Naive thymus-derived CD8-positive, alpha-beta T cell (primary cell): ENCODE measurements at places on chromosomes 7 and 10.

DNA sequence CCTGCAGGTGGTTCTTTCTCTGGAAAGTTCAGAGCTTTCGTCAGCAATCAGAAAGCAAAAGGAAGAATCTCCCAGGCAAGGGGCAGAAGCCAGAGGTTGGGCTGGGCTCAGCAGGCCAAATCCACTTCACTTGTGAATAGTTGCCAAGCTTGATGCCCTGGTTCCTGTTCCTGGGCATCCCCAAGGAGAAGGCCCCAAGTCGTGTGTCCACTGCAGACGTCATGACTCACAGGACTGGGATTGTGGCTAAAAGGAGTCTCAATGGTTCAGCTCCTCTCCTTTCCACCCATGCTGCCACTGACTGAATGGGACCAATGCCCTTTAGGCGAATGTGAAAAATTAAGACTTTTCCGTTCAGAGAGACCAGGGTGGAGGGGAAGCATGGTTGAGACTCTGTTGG is 38.6 kb upstream of the TRIM8 start:
- no peaks in the 10 kb centered on the region for H3K36me3 ChIP-seq
- peaks cover 7% of the 10 kb centered on the region for H3K4me1 ChIP-seq
- no peaks in the 10 kb centered on the region for H3K27me3 ChIP-seq
- no peak for DNase-seq
- H3K27ac ChIP-seq: no peak overlapping the region

DNA sequence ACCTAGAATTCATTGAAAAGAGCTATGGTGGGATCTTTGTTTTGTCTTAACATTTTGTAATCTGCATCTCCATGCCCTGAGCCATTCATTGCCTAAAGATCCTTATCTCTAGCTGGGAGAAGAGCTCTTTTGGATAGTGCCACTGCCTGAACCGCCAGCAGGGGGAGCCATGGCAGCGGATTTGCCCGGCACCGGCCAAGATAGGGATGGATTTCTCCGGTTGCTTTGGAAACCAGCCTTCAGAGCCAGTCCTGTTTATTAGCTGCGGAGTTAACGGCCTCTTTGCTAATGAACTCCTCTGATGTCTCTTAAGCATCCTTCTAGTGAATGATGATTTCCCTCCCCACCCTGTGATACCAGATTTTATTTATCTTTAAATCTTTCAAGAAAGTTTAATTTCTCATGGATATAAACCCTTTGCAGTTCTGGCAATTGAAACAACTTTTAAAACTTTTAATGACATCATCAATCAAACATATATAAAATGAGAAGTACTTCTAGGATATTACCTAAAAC is 58.2 kb upstream of the LYZL2 start:
- DNase-seq: peak; percentile 72
- peaks cover 6% of the 10 kb centered on the region for H3K4me1 ChIP-seq
- H3K27me3 ChIP-seq: peaks cover 19% of the 10 kb centered on the region
- no peak overlapping the region for H3K27ac ChIP-seq
- H3K36me3 ChIP-seq: no peaks in the 10 kb centered on the region

DNA sequence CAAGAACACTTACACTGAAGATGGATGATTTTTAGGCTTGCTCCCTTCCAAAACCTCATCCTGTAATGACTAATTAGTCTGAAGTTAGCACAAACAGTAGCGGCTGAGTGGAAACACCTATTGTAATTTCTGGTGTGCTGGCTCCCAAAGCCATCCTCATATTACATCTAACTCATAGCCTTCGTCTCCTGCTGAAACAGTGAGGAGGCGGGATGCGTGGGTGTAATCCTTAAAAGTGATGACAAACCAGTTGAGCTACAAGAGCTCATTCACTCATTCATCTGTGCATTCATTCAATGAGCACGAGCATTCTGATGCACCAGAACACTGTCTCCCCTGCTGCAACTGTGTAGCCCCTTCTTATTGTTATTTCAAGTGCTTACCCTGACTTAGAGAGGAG is 235.3 kb downstream of the CALN1 start:
- H3K36me3 ChIP-seq: peaks cover 21% of the 10 kb centered on the region
- H3K27me3 ChIP-seq: no peaks in the 10 kb centered on the region
- H3K27ac ChIP-seq: no peak overlapping the region

DNA sequence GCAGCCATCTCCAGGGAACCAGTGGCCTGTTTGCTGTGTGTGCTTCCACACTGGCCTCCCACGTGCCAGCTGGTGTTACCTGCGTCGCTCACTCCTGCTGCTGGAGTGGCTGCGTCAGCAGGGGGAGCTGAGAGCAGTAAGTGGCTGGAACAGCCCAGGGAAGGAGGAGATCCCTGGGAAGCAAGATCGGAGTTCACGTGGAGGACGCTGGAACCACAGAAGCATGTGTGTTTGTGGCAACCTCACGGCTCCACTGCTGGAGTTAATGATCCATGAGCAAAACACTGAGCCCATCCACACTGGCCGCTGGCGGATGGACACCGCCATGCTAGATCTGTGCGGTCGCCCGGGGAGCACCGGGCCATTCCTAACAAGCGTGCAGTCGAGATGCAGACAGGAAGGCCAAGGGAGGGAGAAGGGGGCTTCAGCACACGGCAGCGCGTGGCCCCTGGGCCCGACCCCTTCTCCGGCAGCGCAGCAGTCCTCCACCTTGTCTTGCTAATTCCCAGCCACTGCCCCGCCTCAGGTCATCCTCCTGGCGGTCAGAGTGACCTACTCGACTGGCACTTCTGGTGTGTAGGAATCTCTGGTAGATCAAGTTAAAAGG is 68.5 kb upstream of the EEPD1 start:
- peaks cover 5% of the 10 kb centered on the region for H3K36me3 ChIP-seq
- no peak for DNase-seq
- no peak overlapping the region for H3K4me3 ChIP-seq
- H3K27ac ChIP-seq: no peak overlapping the region

DNA sequence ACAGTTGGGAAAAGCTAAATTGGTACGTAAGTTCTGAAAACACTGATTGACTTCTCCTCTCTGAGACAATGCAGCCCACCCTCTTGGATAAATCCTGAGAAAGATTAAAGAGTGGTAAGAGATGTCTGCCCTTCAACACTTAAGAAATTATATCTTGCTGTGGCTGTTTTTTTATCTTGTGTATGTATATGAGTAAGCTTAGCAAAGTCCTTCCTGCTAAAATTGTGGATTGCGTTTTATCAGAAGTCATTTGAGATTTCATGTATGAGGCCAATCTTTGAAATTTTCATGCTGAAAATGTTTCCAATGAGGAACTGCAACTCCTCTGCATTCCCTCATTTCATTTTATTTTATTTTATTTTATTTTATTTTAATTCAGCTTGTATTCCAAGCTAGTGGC is 106.2 kb upstream of the INHBA start:
- H3K27me3 ChIP-seq: no peaks in the 10 kb centered on the region
- no peak for DNase-seq
- no peak overlapping the region for H3K4me3 ChIP-seq

DNA sequence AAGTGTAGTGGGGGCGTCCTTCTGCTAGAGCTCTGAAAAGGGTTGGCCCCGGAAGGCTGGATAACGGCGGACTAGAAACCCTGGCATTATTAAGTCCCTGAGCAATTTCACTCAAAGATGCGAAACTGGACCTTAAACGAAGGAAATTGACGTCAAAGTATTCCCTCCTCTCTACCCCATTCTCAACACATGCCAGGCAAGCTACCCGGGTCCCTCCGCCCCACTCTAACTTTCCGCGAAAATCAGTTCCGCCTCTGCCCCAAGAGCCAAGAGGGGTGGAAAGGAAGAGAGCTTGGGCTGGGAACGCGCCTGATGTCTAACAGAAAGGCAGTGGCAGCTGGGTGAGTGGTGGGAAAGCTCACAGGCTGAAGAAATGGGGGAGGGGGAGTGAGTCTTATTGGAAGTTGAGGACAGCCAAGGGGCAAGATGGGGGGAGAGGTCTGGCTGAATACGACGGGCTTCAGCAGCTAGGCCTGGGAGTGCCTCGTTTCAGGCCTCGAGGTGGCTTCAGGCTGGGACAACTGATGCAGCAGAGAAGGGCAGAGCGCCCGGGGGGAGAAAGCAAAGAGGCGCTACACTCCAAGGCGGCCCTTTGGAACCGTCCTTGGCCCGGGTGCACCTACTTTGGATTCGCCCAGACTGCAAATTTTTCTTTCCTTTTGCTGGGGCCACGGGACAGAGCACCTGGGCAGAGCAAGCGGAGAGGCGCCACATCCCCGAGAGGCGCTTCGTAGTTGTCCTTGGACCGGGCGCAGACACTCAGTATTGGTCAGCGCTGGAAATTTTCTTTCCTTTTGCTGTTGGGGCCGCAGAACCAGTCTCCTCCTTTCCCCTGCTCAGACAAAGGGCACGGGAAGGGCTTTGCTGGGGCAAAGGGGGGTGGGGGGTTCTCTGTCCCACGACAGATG is 2.0 kb upstream of the FEZF1 start:
- H3K27me3 ChIP-seq: peaks cover 55% of the 10 kb centered on the region
- H3K27ac ChIP-seq: no peak overlapping the region
- H3K4me3 ChIP-seq: no peak overlapping the region
- DNase-seq: no peak
- H3K36me3 ChIP-seq: peaks cover under 1% of the 10 kb centered on the region

DNA sequence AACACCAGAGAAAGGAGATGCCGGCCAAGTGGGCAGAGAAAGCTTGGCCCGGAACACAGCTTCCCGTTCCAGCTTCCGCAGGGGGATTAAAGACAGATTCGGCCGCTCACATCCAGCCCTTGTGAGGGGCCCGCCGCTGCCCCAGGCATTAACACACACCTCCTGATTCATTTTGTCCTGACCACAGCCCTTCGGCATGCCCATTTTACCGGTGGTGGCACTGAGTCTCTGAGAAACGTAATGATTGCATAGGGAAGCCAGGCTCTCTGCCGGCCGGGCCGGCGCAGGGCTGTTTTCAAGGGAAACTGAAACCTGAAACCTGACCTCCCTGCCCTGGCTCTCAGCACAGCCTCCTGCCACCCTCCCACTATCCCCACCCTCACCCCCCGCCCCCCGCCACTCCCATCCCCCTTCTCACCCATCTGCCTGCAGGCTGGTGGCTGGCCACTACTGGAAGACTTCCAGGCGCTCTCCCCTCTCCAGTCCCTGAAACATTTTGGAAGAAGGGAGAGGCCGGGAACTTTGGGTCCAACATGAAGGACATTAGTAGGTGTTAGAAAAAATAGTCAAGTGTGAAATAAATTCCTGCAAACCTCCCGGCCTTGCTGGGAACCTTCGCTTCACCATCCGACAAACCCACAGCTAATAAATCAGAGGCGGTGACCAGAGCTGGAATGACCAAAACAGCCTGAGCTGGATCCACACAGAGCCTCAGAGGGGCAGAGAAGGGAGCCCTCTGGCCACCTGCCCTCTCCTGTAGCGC is 83.5 kb upstream of the CUX1 start:
- H3K4me3 ChIP-seq: peak overlapping the region; percentile 71
- no peak for DNase-seq
- peaks cover 3% of the 10 kb centered on the region for H3K4me1 ChIP-seq
- no peak overlapping the region for H3K27ac ChIP-seq

DNA sequence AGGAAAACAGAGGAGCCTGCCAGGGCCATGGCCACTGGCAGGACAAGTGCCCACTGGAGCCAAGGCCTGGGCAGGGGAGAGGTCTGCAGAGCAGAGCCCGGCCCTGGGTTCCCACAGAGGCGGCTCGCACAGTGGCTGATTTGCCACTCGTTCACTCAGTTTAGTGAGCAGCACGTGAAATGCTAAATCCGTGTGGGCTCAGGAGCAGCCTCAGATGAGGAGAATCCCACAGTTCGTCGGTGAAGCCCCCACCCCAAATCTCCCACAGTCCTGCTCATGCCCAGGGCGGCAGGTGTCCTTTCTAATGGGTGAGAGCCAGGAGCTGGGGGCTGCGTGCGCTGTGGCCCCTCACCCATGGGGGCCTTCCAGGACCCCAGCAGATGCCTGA is 107.7 kb upstream of the FAM20C start:
- no peak overlapping the region for H3K27ac ChIP-seq
- no peak for DNase-seq
- no peaks in the 10 kb centered on the region for H3K27me3 ChIP-seq
- H3K4me1 ChIP-seq: peaks cover 3% of the 10 kb centered on the region

GRCh38 chr10:3056280-3057037 is 10.9 kb upstream of the PFKP start:
- no peak overlapping the region for H3K27ac ChIP-seq
- H3K4me3 ChIP-seq: no peak overlapping the region
- no peaks in the 10 kb centered on the region for H3K36me3 ChIP-seq
- no peak for DNase-seq
- H3K4me1 ChIP-seq: no peaks in the 10 kb centered on the region

DNA sequence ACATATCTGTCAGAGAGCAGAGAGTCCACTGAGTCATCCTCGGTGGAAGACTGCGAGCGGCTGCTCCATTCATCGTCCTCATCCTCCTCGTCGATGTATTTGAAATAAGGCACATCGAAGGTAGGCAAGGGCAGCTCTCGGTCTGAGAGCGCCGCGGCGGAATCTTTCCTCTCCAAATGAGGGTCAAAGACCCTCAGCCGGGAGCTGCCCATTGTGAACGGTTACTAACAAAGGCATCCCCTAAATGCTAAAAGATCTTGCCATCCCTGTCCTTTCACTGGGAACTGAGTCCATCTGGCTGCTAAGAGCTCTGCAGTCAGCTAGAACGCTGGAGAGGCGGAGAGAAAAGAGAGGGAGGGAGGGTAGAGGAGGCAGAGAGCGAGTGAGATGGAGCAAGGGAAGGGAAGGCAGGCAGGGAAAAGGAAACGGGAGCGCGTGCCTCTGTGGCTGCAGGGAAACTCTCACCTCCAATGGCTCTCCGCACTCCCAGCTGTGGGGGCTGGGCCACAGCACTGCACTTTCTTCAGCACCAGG is 163.4 kb downstream of the RAPGEF5 start:
- no peaks in the 10 kb centered on the region for H3K4me1 ChIP-seq
- no peak overlapping the region for H3K4me3 ChIP-seq
- no peak for DNase-seq
- H3K27ac ChIP-seq: no peak overlapping the region
- H3K27me3 ChIP-seq: no peaks in the 10 kb centered on the region
- H3K36me3 ChIP-seq: no peaks in the 10 kb centered on the region

DNA sequence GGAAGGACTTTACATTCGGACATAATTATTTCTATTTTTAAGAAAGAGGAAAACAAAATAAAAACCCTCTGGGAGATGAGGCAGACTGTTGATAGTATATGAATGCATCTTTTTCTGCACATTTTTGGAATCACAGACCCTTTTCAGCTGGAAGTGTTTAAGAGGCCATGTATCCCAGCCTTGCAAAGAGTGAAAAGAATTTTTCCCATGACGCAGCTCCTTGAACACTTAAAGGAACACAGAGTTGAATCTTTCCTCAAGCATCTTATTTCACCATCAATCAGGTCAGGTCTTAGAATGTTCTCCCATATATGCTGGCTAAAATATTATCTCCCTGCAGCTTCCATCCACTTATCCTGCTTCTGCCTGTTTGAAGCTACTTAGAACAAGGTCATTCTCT is 45.9 kb upstream of the PAPSS2 start:
- H3K4me3 ChIP-seq: no peak overlapping the region
- H3K27me3 ChIP-seq: peaks cover 11% of the 10 kb centered on the region
- DNase-seq: no peak
- no peak overlapping the region for H3K27ac ChIP-seq
